ENCODE measurements at places on chromosomes 13 and 19. TPM values are rescaled to one million over a fixed set of nuclear protein-coding genes. Genes with fewer than 3 reads are reported as not detected.

ERCC5 gene
- 68.4 TPM for total RNA-seq

ZNF439 gene
- total RNA-seq, result 15.8 TPM

ZNF723 gene
- not detected for total RNA-seq

CPB2 gene
- not detected for total RNA-seq

MYPOP gene
- 3.8 TPM for total RNA-seq

RBM26 gene
- total RNA-seq, result 43.4 TPM

CHST8 gene
- 0.41 TPM for total RNA-seq

MBD3L2 gene
- not detected for total RNA-seq

COMMD6 gene
- 255 TPM for total RNA-seq

Data from metanephros (tissue), 2 donors.